NCI-H1930 (cell line): ENCODE measurements at places on chromosomes 6 and 20.
A peak's percentile ranks its signal among the peaks of the same experiment; 100 is the strongest.

- no peak for DNase-seq
These were observed 253.4 kb upstream of the KCNG1 start for GRCh38 chr20:51276296-51276695.

DNA sequence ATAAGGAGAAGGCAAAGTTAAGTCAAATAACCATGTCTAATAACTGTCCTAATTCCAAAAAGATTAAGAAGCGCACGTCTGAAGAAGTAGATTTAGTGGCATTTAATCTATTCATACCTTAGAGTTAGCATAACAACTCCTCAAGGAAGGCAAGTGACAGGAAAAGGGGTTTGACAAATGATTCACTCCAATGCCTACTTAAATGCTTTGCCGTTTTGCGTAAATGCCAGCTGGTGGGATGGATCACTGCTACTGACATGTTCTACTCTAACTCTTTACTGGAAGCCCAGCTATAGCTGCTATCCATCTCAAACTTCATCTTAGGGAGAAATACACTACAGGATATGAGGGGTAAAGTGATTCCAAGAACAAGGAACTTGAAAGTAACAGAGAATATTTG, 347.3 kb upstream of the RUNX2 start:
- no peak for DNase-seq

GRCh38 chr6:99514089-99514488, 1.1 kb downstream of the USP45 start:
- DNase-seq, result no peak

DNA sequence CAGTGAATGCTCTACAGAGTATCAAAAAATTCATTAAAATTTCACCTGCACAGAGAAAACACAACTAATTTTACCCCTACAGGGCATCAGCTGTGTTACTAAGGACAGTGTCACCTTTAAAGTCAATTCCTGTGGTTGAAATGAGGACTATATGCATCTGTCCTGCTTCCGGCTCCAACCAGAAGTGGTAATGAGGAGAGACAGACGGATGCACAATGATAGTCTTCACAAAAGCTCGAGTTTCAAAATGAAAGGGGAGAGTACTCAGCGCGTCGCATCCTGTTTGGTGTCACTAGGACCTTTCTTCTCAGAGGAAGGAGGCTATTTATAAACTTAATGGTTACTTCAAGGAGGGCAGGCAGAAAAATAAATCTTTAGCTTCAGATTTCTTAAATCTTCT, 86.5 kb downstream of the LYRM4 start:
- DNase-seq, result peak; percentile 7

- DNase-seq, result no peak
These were observed 368.2 kb upstream of the SULF2 start for GRCh38 chr20:48153523-48153922.

GRCh38 chr20:3041854-3042409, 1.5 kb upstream of the GNRH2 start:
- no peak for DNase-seq

- DNase-seq, result no peak
These were observed 951.1 kb upstream of the ADGRB3 start for GRCh38 chr6:67683960-67684359.

DNA sequence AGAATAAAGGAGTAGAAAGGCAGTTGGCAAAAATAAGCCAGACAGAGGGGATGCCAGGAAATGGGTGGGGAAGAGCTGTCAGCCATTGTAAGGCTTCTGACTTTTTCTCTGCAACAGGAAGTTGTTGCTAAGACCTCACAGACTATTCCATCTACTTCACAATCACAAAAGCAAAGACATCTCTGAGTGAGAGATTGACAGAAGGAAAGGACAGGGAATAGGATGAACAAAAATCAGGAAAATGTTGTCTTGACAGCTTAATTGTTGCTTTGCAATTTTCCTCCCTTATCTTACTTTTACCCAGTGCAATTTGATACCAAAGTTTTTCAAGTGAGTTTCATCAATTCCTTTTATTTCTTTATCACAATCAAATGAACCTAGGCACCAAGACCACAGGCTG, 291.2 kb downstream of the CBLN4 start:
- DNase-seq, result no peak

GRCh38 chr6:104754788-104755409, 104.8 kb downstream of the HACE1 start:
- no peak for DNase-seq

- no peak for DNase-seq
These were observed 52.6 kb upstream of the PTPRK start for GRCh38 chr6:128573036-128573435.

GRCh38 chr6:14873101-14873500, 372.8 kb upstream of the JARID2 start:
- no peak for DNase-seq

- no peak for DNase-seq
These were observed 156.4 kb downstream of the MTHFD1L start for GRCh38 chr6:151021896-151022295.

- no peak for DNase-seq
These were observed 44.1 kb downstream of the SUN5 start for GRCh38 chr20:32960222-32960518.

DNA sequence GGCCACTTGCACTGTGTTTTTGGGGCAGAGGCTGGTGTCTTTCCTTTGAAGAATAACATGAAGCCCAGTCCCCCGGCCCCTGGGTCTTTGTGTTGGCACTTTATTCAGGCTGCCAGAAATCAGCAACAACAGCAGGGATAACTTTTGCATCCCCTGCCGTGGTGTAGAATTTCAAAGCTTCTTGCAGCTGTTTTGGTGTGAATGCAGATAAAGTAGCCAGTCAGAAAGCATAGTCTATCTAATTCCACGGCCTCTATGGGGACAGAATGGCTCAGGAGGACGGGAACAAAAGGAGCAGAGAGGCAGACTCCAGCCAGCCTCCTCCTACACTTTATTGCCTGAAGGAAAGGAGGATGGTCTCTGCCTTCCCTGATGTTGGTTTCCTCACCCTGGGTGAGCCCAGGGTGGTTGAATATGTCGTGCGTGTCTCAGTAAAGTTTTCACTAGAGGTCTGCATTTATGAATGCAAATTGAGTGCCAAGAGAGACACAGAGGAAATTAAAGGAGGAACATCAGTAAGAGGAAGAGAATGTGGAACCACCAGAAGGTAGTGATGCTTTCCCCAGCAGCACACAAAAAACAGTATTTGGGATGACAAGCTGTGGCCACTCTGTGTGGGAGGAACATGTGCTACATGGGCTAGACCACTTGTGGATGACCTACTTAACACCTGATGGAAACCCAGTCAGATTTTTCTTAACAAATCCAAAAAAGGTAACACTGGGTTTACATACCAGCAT, 125.9 kb upstream of the TRAF3IP2 start:
- no peak for DNase-seq

DNA sequence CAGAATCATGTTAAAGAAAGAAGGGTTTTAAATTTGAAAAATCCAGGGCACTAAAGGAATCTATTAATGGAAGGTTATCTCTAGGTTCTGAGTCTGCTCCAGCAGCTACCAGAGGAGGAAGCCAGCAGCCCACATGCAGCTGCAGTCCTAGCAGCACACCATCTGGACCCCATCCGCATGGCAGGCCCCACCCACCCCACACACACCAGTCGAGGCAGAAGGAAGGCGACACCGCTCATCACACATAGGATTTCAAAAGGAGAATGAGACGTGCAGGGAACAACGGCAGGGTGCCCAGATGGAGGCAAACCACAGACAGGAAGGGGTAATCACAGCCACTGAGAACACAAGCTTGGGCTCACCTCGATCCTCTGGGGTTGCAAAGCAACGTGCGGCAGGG, 78.9 kb downstream of the GINS1 start:
- no peak for DNase-seq

DNA sequence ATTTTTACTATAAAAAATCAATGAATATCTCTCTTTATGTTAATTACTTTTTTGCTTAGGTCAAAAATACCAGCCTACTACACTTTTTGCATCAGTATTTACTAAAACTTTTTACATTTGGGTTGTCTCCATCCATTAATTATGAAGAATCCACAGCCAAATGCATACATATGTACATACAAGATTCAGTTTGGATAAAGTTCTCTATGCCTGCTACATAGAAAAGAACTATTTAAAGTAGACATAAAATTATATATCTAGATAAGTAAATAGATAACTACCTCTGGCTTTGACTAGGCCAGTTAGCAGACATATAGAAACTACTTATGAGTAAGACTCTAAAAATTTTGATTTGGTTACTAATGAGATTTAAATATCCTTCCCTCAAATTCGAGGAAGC, 12.3 kb downstream of the TDRD6 start:
- no peak for DNase-seq

DNA sequence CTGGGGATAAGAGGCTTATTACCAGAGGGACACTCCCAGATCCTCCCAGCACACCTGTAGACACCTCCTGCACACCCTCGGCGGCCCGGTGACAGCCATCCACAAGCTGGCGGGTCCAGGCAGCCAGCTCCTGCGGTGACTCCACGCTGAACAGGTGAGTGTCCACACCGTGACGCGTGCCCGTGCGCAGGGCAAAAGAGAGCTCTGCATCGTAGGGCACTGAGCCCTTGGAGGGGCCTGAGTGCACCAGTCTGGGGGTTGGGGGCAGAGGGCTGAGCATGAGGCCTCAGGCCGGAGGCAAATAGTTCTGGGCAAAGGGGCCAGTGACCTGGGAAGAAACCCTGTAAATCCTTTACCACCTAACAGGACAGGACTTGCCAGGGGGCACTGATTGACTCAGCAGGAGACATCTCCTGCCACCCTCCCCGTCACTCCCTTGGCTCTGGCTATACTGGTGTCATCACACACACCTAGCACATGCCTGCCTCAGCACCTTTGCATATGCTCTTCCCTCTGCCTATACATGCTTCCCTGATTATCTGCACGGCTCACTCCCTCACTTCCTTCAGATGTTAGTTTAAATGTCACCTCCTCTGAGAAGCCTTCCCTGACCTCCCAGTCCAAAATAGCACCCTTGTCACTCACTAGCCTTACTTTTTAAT, 8.9 kb upstream of the CDK5RAP1 start:
- no peak for DNase-seq

DNA sequence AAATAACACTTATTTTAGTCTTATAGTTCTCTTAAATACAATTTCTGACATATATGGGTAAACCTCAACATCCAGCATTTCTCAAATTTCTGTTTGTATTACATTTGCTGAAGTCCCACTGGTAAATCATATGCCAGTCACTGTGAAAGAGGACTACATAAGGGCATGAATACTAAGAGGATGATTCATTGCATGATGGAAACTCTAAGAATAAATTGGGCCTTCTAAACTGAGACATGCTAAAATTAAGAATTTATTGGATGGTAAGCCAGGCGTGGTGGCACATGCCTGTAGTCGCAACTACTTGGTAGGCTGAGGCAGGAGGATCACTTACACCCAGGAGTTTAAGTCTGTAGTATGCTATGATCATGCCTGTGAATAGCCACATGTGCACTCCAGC, 12.1 kb downstream of the DEFB123 start:
- DNase-seq, result no peak

DNA sequence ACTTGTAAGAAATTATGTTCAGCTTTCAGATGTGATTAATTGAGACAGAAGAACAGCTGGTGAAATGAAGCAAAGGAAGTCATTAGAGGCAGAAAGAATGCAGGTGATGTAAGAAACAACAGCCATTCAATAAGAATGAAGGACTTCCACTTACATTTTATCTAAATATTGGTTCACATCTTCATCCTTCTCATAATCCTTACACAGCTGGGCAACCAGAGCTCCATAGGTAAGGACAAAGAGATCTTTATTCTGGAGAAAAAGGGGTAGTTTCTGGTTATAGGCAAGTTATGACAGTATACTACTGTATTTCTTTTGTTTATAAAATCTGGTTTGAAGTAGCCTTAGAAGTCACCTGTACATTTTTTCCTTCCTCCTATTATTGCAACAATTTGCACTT, 2.3 kb downstream of the TRAPPC3L start:
- DNase-seq, result peak; percentile 29

DNA sequence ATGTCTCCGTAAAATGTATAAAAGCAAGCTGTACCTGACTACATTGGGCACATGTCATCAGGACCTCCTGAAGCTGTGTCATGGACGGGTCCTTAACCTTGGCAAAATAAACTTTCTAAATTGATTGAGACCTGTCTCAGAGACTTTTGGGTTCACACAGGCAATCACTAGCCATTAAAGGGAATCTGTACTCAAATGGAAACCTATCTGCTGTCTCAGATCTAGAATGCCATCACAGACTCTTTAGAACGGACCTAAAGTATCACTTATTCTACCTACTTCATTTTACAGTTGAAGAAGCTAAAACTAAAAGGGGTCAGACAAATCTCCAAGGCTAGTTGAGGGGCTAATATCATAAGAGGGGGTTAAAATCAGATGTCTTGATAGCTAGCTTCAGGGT, 11.1 kb downstream of the SAMD3 start:
- DNase-seq, result no peak

GRCh38 chr20:46400828-46401477, 5.5 kb downstream of the ELMO2 start:
- DNase-seq, result no peak

DNA sequence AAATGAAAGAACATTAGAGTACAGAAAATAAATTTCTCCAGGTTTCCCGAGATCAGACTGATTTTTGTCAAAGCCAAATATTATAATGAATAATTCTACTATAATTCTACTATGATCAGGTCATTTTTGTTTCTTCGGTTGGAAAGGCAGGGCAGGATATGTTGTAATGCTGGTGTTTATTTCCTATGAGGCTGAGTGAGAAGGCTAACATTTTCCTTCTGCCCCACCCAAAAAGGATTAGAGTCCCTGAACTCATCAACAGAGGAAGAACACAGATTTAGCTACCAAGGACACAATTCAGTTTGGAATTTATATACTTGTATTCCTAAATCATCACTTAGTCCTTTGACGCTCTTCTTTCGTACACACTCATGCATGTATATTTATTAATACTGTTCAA, 318.9 kb downstream of the SYNE1 start:
- no peak for DNase-seq
